Esophagus squamous epithelium (tissue), 5 donors: ENCODE measurements at places on chromosomes 6 and 20.
A peak's percentile ranks its signal among the peaks of the same experiment; 100 is the strongest.

- DNase-seq = no peak
Measured at GRCh38 chr20:53713328-53714056, 119.9 kb upstream of the ZNF217 start.

DNA sequence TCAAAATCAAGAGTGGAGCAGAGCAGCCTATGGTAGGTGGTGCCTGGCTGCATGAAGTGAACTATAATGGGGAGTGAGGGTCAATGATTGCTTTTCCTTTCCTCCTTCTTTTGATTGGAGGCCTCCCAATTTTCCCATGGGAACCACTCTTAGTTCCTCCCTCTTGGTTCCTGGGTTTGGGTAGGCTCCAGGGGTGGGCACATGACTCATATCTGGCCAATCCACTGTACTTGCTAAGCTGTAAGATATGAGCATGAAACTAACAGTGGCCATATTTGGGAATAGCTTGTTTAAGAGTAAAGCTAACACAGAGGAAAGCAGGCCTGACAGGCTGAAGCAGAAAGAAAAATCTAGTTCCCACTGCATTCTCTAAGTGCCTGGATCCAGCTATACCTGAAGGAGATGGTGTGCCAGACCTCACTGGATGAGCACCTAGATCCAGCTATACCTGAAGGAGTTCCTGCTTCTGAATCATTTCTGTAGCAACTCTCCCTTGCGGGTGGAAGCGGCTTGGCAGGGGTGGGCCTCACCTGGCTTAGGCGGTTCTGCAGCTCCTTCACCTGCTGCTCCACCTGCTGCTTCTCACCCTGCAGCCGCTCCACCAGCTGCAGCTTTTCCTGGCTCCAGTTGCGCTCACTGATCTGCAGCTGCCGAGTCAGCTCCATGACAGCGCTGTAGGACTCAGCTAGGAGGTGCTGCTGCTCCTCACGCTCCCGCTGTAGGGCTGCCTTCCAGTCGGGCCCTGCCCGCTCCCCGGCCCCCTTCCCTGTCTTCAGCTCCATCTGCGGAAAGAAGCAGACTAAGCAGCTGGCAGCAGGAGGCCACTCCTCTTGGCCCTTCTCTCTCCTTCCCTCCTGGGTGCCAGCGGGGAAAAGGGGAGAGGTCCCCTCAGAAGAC is 29.0 kb upstream of the DSN1 start:
- DNase-seq = no peak

- DNase-seq = no peak
Measured at GRCh38 chr20:17688965-17689364, 6.9 kb upstream of the RRBP1 start.

- no peak for DNase-seq
Measured at GRCh38 chr20:35820715-35821114, 48.9 kb downstream of the PHF20 start.

DNA sequence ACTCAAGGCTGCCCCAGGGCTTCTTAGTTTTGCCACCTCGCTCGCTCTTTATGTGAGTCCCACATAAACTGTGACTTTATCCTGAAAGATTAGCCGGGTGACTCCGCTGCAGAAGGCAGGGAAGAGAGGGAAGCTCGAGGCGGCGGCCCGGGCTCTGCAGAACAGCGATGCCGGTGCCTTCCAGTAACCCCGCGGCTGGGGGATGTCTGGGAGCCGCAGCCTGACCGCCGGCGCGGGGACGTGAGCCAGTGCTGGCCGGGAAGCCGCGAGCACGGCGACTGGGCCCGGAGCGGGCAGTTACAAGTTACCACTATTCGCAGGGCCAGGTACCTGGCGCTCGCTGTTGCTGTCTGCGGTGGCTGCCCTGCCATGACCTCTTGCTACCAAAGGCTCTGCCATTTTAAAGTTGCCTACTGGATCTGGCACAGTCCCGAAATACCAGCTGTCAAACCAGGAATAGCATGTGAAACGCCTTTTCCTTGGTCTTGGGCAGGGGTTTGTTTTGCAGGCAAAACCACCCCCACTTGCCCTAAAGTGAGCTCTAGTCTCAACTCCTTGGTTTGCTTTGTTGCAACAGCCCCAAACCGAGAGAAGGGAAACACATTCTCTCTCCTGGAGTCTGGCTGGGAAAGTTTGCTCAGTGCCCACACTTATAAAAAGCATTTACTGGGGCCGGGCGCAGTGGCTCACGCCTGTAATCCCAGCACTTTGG is 124.0 kb upstream of the SLC2A12 start:
- no peak for DNase-seq

DNA sequence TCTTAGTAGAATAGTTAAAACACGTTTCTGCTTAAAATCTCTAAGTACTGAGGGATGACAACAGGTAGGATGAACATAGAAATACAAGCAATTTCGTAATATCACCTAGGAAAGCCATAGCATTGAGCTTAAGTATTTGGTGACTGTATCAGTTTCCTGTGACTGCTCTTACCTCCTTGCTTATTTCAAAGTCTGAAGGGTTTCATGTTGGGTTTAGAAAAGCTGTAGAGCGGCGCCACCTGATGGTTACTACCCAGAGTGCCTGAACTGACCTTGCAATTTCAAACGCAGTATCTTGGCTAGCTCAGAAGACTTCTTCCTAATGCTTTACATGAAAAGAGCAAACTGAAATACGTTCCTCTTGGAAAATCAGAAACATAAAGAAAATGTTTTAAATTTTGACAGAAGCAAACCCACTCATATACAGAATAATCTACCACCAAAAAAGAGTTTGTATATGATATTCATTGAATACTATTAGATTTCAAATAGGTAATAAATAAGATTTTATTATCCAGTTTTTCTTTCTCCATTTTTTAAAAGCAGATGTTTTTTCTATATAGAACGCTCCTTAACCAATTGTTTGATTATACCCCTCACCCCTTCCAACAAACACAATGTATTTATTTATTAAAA is 82.3 kb upstream of the RIPOR2 start:
- no peak for DNase-seq

- DNase-seq = no peak
Measured at GRCh38 chr20:623704-624103, 13.6 kb upstream of the TCF15 start.

GRCh38 chr6:130526466-130526865 is 160.6 kb downstream of the TMEM200A start:
- no peak for DNase-seq

DNA sequence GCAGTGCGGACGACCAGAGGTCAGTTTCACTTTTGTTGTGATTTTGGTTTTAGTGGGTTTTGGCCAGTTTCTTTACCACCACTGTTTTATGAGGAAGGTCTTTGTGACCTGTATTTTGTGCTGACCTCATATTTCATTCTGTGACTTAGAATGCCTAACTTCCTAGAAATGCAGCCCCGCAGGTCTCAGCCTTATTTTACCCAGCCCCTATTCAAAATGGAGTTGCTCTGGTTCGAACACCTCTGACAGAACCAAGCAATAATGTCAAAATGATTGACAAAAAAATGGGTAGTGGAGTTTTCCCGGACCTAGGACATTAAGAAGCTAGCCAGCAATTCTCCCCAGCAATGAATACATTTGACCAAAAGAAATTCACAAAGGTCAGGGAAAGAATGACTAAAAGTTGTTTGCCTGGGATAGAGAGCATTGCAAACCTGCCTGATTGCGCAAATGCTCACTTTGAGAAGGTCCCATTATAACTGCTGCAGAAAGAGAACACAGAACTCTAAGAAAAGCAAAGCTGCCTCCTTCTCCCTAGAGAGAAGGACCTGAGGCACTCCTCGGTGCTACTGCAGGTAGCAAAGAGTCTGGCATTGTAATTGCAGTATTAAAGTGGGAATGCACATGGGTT is 288.8 kb downstream of the ADGB start:
- no peak for DNase-seq

DNA sequence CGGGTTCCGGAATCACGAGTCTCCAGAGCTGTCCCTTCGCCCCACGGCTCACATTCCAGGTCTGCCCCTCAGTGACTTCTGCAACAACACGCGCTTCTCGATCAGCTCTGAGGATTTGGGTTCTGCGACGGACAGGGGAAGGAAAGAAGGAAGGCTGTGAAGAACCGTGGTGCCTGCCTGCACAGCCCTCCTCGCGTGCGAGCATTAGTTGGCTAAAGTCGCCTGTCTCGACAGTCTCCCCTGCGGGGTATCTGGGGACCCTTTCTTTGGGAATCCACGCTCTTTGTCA is 23.1 kb downstream of the VPS52 start:
- DNase-seq = peak; percentile 60

DNA sequence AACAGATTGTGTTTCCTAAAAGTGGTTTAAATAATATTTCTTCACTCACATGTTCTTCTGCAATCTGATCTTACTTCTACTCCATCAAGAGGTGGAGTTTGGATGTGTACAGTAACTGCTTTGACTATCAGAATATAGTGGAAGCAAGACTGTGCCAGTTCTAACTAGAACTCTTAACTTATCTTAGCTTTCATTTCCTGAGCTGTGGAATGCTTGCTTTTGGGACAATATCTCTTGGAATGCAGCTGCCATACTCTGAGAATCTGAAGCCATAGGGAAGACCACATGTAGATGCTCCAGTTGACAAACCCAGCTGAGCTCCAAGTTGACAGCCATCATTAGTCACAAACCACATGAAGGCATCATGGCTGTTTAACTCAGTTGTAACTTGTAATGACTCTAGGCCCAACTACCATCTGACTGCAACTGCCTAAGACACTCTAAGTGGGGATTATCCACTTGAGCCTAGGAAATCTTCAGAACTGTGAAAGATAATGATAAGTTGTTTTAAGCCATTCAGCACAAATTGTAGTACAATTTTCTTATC is 40.8 kb upstream of the MAN1A1 start:
- no peak for DNase-seq

GRCh38 chr6:42316981-42317380 is 99.3 kb upstream of the MRPS10 start:
- no peak for DNase-seq

GRCh38 chr6:100103931-100104330 is 109.9 kb upstream of the MCHR2 start:
- DNase-seq = no peak

DNA sequence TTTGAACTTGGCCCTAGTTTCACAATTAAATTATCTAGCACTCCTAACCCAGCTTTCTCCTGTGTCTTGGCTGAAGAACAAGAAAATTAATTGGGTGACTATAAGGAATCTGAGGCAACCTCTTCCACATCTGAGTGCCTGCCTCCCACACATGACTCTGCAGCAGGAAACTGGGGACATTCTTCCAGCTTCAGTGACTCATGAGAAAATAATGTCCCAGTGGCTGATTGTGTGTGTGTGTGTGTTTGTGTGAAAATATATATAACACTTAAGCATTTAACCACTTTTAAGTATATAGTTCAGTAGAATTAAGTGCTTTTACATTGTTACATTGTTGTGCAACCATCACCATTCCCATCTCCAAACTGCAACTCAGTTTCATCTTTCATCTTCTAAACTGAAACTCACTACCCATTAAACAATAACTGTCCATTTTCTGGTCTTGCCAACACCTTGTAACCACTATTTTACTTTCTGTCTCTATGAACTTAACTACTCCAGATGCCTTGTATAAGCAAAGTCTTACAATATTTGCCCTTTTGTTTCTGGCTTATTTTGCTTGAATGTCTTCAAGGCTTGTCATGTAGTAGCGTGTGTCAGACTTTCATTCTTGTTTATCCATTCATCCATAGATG is 8.7 kb downstream of the TRIM38 start:
- no peak for DNase-seq

DNA sequence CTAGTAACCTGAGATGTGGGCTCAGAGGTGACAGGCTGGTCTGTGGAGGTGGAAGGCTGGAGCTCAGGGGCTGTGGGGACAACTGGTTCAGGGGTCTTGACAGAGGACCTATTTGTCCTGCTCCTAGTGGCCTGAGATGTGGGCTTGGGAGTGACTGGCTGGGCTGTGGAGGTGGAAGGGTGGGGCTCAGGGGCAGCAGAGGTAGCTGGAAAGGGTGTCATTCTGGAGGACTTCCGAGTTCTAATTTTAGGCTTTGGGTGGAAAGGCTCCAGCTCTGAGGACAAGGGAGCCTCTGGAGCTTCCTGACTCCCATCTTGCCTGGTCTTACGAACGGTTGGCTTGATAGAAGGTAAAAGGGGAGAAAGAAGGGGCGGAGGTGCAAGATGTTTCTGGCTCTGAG is 11.5 kb downstream of the MDC1 start:
- DNase-seq = no peak

- no peak for DNase-seq
Measured at GRCh38 chr20:34663213-34663943, 13.5 kb downstream of the PIGU start.

DNA sequence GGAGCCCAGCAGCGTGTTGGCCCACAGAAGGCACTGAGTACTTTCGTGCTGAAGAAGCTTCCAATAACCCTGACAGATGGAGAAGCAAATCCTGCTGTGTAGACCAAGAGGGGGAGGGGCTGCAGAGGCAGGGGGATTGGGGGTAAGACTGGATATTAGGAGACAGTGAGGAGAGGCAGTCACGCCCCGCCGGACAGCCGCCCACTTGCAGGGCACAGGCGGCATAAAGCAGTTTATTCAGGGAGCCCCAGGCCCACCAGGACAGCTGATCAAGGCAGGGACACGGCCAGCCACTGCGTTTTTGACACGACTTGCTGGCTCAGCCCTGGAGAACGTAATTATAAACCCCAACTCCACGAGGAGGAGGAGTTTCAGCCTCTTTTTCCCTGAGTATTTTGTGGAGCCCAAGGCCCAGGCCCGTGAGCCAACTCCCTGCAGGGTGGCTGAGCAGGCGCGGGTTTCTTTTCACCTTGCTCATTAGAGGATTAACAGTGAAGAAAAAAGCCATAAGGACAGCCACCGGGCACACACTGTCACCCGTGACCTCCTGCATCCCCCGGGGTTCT is 177.9 kb downstream of the TFAP2C start:
- DNase-seq = no peak

DNA sequence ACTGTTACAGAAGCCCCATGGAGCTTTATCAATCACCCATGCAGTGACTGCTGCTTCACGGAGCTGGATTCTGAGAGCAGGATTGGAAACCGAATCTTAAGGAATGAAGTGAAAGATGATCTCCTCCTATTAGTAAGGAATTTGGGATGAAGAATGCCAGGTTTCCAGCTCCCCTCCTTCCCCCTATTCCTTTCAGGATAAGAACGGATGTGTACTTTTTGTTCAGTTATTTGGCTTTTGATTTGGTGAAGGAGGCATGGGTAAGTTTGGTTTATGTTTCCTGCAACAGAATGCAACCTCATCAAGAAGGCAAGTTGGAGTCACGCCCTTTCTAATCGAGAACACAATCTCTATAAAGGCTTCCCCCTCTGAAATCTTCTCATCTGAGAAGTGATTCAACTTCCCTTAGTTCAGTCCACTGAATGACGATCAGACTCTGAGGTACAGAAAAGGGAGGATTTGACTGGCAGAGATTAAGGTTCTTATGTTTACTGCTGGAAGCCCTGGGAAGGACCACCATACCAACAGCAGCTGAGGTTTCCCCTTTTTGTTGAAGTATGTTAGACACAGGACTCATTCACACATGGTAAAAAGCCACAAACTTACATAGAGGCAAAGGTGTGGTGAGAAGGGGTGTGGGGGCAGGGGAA is 5.5 kb downstream of the ELMO2 start:
- DNase-seq = no peak

GRCh38 chr6:52576054-52576391 is 837 bp downstream of the TRAM2 start:
- DNase-seq = no peak

DNA sequence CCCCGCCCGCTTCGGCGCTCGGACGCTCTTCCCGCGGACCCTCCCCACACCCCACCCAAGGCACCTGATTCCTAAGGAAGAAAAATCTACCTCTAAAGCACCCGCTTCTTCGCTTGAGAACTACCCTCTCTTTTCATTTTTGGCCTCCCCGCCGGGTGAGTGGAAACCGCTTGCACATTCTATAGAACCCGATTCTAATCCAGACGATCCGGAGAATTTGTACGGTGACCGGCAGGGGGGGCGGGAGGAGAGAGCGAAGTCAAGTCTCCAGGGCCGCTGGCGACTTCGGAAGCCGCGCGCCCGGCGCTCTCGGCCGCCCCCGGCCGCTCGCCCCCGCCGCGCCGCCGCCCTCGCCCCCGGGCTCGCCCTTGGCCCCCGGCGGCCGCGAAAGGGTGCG is at the start of gene RBM24:
Gene RBM24 (plus strand): TSS at position 262 of the 397 bp plus-strand sequence. CDS start 221 bp downstream, outside the sequence.
- no peak for DNase-seq
